Putamen (tissue), 1 donor: ENCODE measurements at places on chromosomes 13 and 19.
A peak's percentile ranks its signal among the peaks of the same experiment; 100 is the strongest.

- no peak for DNase-seq
Observed at GRCh38 chr19:48397263-48398101, 4.0 kb downstream of the GRIN2D start.

GRCh38 chr19:46298479-46299003, 1.7 kb downstream of the HIF3A start:
- DNase-seq = peak; percentile 46

- peak; percentile 11 for DNase-seq
Observed at GRCh38 chr19:50968716-50969412, 527 bp downstream of the KLK6 start.

DNA sequence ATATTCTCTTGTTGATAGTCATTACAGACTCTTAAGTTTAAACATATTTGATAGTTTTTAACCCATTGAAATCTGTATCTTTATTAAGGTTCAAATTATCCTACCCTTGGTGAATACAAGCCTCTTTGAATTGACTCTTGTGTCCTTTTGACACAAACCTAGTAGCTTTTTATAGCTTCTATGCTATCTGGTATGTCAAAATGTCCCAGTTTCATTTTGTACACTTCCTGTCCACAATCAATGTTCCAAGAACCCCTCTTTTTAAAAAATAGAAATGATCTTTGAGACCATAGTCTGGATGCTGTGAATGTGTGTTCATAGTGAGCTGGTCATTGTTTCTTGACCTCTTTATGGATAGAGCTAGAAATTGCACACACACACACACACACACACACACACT, 39.2 kb upstream of the FGF14 start:
- DNase-seq = no peak

DNA sequence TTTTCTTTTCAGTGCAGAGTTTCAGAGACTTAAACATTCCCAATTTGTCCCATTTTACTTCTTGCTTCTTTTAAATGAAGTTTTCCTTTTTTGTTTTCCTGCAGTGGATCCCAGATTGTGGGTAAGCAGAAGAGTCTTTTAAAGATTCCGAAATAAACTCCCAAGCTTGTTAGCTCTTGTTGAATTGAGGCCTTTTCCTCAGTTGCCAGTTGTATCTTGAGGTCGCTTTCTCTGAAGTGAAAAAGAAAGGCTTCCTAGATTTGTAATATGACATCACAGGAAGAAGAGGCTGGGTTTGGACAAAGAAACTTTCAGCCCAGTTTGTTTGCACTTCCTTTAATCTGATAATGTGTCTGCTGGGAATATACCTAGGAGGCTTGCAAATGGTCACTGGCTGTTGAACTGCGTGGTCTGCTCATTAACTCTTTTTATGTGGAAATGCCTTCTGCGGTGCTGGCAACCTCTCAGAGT, at the start of gene LPAR6:
TSS of gene LPAR6 (minus strand) at position 233 of the 471 bp plus-strand sequence. CDS start 690 bp downstream, outside the sequence.
- peak; percentile 39 for DNase-seq

GRCh38 chr19:12237143-12237839, 57.4 kb downstream of the ZNF44 start:
- no peak for DNase-seq

DNA sequence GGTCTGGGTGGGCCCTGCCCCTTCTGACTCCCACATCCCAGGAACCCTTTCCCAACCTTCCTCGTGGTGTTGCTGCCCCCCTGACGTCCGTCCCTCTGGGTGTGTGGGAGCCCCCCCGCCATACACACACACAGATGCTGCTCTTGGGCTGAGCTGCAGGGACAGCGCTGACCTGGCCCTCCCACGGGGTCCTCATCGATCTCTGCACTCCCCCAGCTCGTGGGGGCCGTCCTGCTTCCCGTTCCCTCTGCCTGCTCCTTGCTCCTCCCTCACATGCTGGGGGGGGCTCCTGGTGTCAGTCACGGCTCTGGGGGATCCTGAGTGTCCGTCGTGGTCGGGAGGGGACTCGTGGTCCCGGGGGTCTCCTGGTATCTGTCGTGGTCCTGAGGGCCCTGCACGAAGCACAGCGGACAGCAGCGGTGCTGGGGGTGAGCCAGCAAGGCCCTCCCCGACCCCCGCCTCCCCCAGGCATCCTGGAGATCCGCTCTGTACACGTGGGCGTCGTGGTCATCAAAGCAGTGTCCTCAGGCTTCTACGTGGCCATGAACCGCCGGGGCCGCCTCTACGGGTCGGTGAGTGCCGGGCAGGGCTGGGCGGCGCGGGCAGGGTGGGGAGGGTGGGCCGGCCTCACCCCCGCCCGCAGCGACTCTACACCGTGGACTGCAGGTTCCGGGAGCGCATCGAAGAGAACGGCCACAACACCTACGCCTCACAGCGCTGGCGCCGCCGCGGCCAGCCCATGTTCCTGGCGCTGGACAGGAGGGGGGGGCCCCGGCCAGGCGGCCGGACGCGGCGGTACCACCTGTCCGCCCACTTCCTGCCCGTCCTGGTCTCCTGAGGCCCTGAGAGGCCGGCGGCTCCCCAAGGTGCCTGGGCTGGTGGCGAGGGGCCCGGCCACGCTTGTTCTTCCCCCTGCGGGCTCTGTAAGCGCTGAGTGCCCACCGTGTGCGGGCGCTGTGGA, 3.4 kb downstream of the FGF22 start:
- no peak for DNase-seq

- DNase-seq = no peak
Observed at GRCh38 chr19:32662186-32662585, 12.8 kb downstream of the ANKRD27 start.

DNA sequence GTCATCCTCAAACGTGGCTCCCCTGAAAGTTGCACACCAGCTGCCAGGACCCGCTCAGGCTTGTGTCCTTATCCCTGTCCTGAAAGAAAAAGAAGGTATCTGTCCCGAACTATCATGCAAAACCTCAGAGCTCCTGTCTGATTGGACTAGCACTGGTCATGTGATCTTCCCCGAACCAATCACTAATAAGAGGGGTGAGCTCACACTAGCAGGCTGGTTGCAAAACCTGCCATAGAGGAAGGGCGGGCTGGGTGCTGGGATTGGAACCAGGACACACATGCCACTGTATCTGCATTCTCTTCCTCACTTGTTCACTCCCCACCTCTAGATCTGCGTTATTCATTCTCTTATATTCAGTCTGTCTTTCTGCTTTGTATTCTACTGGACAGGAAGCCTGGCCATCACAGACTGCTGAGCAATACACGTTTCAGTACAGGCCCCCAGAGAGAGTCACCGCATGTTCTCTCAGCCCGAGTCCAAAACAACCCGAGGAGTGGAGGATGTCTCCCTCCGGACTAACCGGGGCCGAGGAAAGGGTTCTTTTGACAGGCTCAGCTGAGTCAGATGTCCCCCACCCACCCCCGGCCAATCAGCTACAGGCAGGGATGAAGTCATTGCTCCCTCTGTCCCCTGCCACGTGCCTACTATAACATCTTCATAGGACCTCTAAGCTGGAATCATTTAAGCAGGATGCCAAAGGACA, 97.7 kb downstream of the SIPA1L3 start:
- peak; percentile 98 for DNase-seq

DNA sequence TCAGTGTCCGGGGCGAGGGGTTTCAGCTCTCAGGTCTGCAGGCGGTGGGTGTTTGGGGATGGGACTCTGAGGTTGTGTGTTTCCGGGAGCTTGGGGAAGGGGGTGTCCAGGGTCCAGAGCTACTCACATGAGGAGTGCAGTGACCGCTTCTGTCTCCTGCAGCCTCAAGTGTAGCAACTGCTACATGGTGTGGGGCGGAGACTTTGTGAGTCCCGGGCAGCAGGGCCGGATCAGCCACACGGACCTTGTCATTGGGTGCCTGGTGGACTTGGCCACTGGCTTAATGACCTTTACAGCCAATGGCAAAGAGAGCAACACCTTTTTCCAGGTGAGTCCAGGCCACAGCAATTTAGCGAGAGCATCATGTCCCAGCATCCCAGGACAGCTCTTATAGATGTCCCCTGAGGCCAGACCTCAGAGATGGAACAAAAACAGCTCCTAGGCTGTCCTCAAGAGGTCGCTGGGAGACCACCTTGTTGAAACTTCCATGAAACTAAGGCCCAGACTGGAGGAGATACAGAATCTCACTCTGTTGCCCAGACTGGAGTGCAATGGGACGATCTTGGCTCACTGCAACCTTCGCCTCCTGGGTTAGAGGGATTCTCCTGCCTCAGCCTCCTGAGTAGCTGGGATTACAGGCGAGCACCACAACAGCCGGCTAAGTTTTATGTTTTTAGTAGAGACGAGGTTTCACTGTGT, 44.9 kb downstream of the RYR1 start:
- no peak for DNase-seq

- no peak for DNase-seq
Observed at GRCh38 chr19:33240181-33240771, 14.6 kb upstream of the SLC7A10 start.

DNA sequence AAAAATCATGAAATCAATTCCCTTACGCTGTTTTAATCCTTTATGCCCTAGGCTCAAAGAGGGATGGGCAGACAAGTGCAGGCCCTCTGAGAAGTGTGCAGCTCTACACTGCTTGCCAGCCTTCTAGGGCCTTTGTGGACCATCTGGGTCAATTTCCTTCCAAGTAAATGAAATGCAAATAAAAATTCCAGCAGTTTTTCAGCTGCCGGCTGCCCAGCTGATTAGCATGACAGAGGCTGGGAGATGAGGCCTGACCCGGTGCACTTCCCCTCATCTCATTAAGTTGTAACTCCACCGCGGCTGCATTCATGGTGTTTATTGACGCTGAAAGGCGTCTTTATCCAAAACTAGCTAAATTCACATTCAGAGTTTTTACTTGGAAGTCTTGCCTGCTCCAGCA, 47.5 kb upstream of the GSX1 start:
- DNase-seq = peak; percentile 3
